ENCODE measurements at places on chromosomes 16 and 17.

GRCh38 chr16:84738255-84739038, 38.6 kb downstream of the USP10 start:
- peak; percentile 54 for DNase-seq

GRCh38 chr16:81758376-81758775, 20.7 kb upstream of the PLCG2 start:
- no peak for DNase-seq

- no peak for DNase-seq
Observed at GRCh38 chr16:85798901-85799496, 345 bp downstream of the EMC8 start.

- DNase-seq, result no peak
Observed at GRCh38 chr17:81340607-81341515, 45.8 kb upstream of the SLC38A10 start.

DNA sequence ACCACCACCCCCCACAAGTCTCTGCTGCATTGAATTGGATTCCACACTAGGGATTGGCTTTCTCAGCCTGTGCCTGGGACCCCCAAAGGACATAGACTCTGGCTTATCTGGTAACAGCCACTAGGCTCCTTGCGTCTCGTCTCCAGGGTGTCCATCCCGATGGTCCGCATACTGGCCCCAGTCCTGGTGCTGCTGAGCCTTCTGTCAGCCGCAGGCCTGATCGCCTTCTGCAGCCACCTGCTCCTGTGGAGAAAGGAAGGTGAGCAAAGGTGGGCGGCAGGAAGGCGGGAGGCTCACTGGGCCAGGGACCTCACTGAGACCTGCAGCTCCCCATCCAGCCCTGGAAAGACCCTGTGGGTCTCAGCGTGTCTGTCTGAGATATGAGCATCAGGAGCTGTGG, 8.1 kb downstream of the CD300LG start:
- no peak for DNase-seq

DNA sequence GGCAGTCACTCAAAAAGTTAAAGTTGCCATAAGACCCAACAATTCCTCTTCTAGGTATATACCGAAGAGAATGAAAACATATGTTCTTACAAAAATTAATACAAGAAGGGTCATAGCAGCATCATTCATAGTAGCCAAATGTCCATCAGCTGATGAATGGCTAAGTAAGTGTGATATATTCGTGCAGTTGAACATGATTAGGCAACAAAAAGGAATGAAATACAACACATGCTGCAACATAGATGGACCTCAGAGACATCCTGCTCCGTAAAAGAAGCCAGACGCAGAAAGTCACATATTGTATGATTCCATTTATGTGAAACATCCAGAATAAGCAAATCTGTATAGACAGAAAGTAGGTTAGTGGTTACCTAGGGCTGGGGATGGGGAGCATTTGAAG, 229.4 kb upstream of the CACNG5 start:
- DNase-seq, result no peak

DNA sequence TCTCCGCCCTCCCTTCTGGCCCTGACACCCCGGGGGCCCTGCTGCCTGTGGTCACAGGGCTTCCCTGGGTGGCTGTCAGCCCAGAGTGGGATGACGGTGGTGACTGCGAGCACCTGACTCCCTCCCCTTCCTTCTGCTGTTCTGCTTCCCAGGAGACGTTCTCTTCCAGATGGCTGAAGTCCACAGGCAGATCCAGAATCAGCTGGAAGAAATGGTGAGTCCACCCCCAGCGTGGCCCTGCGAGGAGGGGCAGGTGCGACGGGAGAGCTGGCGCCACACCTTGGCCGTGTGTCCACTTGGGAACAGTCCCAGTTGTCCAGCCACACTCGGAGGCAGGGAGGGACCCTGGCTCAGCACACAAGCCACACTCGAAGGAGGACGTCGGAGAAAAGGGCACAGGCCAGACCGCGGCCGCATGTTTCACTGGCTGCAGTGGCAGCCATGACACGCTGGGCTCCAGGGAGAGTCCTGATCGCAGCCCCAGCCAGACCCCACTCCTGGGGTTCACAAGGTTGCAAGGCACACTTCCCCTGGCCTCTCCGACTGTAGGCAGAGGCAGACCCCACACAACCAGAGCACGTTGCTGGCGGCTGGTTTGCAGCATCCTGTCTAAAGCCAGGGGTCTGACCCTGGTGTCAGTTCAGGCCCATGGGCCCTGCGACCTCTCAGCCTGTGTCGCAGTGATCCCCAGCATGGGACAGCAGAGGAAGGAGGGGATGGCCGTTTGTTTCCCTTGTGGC, 49.9 kb downstream of the BAIAP2 start:
- DNase-seq, result no peak

DNA sequence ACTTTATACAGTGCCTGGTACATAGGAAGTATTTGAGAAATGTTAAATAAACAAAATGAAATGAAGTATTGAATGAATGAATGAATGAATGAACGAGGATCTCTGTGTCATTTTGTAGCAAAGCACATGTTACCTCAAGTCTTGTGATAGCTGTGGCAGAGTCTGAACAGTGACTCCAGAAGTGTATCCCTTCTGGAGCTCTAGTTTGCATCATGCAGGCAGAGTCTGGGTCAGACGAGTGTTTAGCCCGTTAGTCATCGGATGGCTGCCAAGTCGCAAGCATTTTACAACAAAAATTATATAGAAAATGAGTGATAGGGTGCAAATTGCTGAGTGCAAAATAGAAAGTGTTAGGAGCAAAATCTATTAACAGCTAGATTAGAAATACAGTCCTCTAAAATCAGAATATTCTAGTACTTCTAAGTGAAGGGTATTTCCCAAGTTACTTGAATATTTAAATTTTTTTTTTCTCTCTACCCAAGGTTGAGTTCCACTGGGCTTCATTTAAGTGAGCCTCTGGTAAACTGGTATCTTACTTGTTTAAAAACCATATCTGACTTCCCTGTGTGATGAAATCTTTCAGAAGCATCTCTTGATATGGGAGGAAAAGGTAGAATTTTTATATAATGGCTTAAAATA, 113.3 kb downstream of the FTO start:
- DNase-seq, result no peak

DNA sequence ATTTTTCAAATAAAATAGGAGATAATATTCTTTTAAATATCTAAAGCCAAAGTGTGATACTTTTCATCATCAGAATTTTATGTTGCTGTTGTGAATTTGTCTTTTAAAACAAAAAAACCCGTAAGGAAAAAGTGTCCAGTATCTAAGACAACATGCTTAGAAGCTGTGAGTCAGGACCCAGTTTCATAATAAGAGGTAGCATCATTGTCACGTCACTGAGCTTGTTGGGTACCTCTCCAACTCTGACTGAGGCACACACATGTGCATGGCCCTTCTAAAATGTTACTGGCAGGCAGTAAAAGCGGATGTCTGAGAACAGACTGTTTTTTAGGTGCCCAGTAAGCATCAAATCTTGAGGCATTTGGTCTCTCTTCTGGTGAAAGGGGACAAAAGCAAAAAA, 2.5 kb downstream of the CIAPIN1 start:
- no peak for DNase-seq

GRCh38 chr17:38563362-38564253, 42.1 kb downstream of the SRCIN1 start:
- no peak for DNase-seq

- no peak for DNase-seq
Observed at GRCh38 chr16:4488499-4488967, 12.3 kb downstream of the HMOX2 start.

DNA sequence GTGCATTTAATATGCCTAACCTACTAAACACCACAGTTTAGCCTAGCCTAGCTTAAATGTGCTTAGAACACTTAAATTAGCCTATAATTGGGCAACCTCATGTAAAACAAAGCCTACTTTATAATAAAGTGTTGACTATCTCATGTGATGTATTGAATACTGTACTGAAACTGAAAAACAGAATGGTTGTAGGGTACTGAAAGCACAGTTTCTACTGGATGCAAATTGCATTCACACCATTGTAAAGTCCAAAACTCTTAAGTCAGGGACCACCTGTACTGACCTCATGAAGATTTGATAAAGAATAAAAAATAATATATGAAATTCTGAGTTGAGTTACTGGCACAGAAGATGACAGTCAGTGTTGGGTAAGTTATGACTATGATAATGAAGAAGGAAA, 625.4 kb upstream of the SOX9 start:
- no peak for DNase-seq

DNA sequence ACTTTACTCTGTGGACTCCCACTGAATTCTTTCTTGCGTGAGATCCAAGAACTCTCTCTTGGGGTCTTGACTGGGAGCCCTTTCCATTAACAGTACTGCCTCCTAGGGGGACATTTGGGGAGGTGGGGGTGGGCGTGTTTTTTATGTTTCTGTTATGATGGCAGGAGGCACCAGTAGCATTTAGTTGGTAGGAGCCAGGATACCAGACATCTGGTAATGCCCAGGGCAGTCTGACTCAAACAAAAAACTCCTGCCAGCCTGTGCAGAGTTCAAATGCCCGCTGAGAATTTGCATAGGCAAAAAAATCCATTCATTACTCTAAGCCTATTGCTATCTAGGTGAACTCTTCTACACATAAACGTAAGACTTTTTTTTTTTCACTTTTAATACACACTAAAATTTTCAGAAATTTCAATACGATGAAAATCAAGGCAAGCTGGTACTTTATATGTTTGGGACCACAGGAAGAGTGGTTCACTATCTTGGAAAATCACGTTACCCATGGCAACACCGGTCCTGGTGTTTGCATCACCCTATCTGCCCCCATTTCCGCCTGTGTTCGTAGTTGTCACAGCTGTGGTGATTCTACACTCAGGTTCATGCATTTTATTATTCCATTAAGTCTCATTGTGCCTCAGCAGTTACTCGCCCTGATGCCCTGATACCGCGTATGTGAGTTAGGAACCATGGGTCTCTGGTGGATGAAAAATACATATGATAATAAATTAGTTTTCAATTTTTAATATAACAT, 121.1 kb upstream of the XYLT1 start:
- DNase-seq, result no peak

GRCh38 chr17:67458203-67458602, 81.1 kb downstream of the PITPNC1 start:
- DNase-seq, result no peak

DNA sequence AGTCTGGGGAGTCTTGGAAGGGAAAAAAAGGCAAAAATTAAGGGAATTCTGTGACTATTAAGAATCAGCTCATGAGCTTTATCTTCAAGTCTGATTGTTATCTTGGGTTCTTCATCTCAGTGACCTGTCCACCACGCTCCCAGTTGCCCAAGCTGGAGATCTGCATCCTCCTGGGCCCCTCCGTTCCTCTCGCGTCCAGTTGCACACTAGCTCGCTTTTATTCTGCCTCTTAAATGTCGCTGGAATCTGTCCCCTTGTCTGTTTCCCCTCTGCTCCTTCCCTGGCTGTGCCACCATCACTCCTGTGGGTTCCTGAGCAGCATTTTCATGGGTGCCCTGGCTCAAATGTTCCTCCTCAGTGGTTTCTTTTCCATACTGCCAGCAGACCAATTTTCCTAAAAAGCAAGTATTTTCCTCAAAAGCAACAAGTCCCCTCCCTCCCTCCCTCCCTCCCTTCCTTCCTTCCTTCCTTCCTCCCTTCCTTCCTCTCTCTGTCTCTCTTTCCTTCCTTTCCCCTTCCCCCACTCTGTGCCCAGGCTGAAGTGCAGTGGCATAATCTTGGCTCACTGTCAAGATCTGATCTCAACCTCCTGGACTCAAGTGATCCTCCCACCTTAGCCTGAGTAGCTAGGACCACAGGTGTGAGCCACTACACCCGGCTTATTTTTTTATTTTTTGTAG, 1.4 kb downstream of the ENDOV start:
- no peak for DNase-seq

GRCh38 chr16:28105297-28105696, 41.8 kb upstream of the GSG1L start:
- DNase-seq, result no peak

DNA sequence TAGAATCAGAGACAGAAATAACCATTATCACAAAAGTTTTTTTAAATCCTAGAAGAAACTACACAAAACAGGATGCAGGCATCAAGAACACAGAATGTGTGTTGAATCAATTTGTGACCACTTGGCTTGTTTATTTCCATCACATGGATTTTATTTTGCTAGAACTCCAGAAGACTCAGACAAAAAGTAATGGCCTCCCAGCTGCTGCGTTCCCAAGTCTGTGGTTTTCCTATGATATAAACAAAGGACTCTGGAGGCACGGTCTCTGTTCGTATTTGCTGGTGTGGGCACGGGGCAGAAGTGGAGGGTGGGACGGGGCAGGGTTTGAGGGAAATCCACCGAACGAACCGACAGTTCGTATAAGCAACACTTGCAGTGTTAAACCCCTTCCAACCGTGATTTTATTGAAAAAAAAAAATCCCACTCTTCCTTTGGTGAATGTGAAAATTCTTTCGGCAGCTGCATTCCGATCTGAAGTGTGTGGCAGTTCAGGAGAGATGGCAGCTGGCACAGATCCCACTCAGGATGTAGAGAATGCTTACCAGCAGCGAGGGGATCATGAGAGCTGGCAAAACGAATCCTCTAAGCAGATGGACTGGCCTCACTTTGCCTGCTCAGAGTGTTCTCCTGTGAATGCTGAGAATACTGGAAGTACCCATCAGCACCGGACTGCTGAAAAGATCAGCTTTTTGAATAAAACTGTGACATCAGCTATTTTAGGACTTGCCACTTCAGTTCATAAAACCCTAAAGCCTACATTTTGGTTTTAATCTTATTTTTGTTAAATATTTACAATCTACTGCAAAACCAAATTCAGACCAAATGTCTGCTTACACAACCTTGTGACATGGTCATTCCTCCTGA, 165.2 kb downstream of the VPS53 start:
- no peak for DNase-seq

DNA sequence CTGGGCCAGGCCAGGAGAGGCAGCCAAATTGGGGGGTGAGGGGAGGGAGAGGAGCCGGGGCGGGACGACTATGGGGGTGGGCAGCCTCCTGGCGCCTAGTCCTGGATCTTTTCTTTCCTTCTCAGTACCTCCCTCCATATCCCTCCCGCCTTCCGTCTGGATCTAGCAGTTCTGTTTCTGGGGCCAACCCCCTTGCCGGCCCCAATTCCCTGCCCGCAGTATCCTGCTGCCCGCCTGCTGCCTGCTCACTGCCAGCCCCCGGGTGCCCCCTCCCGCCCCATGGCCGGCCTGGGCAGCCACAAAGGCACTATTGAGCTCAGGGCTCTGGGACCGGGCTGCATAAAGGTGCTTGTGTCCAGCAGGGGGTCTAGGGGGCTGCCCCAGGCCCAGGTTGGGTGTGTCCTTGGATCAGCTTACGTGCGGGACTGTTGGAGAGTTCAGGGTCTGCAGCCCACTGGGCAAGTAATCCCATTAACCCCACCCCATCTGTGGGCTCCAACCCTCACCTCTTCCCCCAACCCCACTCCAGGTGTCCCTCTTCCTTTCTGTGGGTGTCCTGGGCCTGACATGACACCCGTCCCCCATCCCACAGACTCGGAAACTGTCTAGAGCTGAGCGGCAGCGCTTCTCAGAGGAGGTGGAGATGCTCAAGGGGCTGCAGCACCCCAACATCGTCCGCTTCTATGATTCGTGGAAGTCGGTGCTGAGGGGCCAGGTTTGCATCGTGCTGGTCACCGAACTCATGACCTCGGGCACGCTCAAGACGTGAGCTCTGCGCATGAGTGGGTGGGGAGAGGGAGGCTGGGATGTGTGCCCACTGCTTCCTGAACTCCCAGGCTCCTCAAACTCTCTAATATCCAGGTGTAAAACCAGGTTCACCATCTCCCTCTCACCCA, 2.0 kb downstream of the WNK4 start:
- DNase-seq, result no peak

Measured in activated CD4-positive, CD25-positive, alpha-beta regulatory T cell (primary cell).